Naive B cell (primary cell): ENCODE measurements at places on chromosomes 6 and 20. TPM values are rescaled to one million over a fixed set of nuclear protein-coding genes. Genes with fewer than 3 reads are reported as not detected.

The PHACTR1 gene
- 62.4 TPM for polyA plus RNA-seq

GRCh38 chr20:17061715-17062114 lies 165.1 kb upstream of the PCSK2 start:
- no peak for DNase-seq
- no peak overlapping the region for H3K27ac ChIP-seq
- no peaks in the 10 kb centered on the region for H3K36me3 ChIP-seq

DNA sequence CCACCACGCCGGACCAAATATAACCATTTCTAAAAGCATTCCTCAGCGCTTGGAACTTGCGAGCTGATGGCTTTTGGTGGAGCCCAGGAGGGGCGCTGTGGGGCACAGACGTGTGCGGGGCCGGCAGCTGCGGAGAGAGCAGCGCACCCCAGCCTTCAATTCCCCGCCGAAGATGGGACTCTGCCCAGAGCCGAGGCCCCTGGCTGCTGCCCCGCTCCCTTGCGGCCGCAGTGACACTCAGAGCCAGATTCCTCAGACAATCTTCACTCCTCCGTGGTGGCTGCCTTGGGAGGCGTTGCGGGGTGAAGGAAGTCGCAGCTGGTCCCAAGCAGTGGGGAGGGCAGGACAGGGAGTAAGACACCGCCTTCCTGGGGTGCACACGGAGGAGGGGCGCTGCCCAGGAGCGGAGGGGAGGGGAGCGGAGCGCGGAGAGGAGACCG lies 87.7 kb downstream of the TMEM242 start:
- H3K4me1 ChIP-seq, result peaks cover 30% of the 10 kb centered on the region
- H3K4me3 ChIP-seq, result peak overlapping the region; percentile 89
- no peak overlapping the region for H3K27ac ChIP-seq
- DNase-seq, result peak; percentile 43

DNA sequence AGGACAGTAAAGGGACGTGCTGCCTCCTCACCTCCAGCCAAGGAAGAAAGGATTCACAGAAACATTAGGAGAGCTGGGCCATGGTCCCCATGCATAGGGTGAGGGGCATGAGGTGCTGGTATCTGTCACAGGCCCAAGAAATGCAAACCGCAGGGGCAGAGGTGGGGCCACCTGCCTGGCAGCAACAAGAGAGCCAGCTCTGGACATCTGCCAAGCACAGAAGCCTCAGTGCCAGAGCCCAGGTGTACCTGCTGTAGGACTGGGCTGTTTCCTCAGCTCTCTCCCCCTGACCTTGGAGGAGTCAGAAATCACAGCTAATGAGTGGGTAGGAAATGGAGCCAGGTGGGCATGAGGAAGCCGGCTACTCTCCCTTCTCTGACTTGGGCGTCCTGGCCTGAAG lies 45.3 kb downstream of the SLC2A12 start:
- peaks cover 4% of the 10 kb centered on the region for H3K27me3 ChIP-seq
- no peak for DNase-seq
- no peaks in the 10 kb centered on the region for H3K36me3 ChIP-seq
- no peaks in the 10 kb centered on the region for H3K4me1 ChIP-seq
- H3K27ac ChIP-seq, result no peak overlapping the region
- no peak overlapping the region for H3K4me3 ChIP-seq

GRCh38 chr6:121310495-121310894 lies 23.8 kb downstream of the TBC1D32 start:
- no peak overlapping the region for H3K27ac ChIP-seq
- no peak overlapping the region for H3K4me3 ChIP-seq
- no peak for DNase-seq
- H3K36me3 ChIP-seq, result peaks cover 14% of the 10 kb centered on the region

DNA sequence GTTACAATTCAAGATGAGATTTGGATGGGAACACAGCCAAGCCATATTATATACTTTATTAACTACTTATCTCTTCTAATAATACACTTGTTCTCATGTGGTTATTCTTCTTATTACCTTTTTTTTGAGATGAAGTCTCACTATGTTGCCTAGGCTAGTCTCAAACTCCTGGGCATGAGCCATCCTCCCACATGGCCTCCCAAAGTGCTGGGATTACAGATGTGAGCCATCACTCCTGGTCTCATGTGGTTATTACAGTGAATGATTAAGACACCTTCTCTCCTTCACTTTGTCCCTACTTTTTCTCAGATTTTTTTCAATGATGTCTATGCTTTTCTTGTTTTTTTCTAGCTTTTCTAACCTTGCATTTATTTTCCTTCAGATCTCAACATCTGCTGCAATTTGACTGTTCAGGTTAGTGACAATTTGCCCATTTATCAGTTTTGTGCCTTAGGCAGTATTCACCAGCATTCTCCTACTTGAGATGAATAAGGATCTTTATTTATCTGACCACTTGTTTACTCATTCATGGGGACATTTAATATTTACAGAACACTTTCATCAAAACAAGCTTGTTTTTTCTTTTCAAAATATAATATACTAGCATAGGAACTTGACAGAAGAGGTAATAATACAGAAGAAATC lies 105.7 kb downstream of the SLC16A10 start:
- H3K27ac ChIP-seq, result no peak overlapping the region
- H3K27me3 ChIP-seq, result peaks cover 7% of the 10 kb centered on the region
- no peak for DNase-seq
- H3K36me3 ChIP-seq, result peaks cover 8% of the 10 kb centered on the region
- no peak overlapping the region for H3K4me3 ChIP-seq
